NCI-H1092 (cell line): ENCODE measurements at places on chromosomes 12 and 14.
A peak's percentile ranks its signal among the peaks of the same experiment; 100 is the strongest.

DNA sequence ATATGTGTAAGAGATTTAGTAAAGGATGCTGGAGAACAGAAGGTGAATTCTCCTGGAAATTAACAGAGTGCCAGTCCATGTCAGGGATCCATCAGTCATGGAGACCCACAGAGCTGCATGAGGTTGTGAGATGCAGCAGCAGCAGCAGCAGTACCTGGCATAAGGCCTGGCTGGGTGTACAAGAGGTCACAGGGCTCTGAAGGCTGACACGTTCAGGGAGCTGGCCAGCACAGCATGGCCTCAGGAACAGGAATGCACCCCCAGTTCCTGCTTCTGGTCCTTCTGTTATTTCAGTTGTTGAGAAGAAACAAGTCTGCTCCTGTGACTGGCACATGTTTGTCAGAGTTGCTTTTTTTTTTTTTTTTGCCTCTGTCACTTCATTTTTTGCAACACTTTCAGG, 210.8 kb downstream of the CNTN1 start:
- no peak for DNase-seq

DNA sequence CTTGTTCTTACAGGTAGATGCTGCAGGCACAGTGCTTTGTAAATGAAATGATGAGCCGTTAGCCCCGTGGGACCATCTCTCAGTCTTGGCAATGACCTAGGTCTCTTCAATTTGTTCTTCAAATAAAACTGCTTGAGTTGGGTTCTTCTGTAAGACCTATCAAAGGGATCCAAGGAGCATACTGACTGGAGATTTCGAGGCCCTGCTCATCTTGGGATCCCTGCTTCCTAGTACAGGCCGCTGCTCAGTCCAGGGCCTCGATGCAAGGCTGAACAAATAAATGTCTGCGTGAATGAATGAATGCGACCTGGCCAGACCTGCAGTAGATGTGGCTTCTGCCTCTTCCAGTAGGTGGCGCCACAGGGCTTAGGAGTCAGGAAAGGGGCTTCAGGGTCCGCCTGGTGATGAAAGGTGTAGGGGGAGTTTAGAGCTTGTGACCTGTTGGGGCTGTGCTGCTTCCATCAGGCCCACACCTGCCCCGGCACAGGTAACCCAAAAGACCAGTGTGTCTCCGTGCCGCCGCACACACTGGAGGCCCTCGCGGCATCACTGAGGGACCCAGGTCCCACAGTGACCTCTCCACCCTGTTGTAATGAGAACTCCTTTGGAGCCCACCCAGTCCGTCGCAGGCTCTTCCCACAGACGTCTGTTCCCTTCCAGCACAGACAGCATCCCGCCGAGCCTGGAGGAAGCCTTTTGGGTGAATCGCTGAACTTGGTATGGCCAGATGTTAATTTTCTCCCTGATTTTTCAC, 4.4 kb downstream of the CACNA1C start:
- DNase-seq, result peak; percentile 61

DNA sequence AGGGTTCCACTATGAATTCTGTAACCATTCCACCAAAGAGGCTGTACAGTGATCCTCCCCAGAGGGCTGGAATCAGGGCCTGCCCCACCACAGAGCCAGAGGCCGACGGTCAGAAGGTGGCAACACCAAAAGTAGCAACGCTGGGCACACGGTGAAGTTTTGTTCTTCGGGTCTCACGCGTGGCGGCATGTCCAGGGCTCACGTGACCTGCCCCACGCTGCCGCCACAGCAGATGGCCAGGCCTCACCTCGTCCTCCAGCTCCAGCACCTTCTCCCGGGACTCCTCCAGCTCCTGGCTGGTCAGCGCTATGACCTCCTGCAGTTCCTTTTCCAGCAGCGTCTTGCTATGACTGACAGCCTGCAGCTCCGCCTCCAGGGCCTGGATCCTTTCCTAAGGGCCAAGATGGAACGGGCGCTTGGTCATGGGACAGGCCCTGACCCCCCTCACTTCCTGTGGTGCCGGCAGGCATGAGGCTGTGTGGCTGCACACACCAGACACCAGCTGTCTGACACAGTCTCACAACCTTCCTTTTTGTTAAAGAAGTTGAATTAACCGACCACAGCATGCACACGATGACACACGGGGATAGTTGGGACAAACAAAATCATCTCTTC, 22.4 kb upstream of the ANKLE2 start:
- DNase-seq, result no peak

- DNase-seq, result no peak
Observed at GRCh38 chr12:69097619-69098368, 141.6 kb upstream of the CPSF6 start.

DNA sequence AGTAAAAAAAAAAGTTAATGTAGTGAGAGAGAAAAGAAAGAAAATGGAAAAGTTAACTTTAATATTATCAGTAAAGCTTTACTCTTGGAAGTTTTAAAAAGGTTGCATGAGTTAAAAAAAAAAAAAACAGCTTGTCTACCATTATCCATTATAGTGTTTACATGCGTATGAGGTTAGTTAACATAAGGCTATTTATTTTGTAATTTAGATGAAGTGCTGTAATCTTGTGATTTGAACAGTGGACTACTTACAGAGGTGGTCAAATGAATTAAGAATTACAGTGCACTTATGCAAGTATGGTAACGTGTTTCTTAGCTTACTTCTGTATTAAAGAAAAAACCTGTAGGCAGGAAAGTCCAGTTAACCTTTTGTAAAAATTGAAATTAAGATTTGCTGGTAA, 30.7 kb downstream of the WASHC4 start:
- DNase-seq, result no peak

DNA sequence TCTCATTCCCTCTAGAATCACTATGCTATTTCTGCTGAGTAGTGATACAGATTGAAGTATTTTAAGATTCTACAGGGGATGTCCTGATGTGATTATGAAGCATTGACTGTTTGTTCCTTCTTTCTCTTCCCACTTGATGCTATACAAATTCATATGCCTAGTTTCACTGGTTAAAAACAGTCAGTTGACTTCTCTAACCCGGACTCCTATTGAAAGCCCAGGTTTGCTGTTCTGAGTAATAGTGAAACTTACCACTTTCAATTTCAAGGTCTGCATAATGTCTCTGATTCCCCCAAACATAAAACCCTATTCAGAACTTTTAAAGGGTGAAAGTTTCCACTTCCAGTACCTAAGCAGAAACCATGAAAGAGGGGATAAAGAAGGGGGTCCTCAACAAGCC, 117.7 kb upstream of the RPL10L start:
- DNase-seq, result no peak

DNA sequence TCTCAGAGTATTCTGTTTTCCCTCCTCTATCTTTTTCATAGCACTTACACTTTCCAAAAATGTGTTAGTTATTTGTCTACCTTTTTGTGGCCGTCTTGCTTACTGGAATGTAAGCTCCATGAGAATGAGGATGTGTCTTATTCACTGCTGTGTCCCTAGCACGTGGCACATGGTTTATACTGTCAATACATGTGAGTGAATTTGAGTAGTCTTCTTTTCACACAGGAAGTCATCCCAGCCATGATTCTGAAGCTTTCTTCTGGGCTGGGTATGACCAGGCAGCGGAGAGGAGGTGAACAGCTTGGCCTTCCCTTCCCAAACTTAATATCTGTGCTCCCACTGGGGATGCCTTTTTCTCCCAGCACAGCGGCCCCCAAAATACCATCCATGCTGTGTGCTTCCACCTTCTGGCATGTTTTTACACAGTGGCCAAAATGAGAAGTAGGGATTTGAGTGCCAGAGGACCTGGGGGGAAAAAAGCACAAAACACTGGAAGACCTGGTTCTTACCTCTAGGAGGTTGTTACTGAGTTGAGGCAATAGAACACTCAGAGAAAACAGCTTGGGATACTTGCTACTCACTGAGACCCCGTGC, 10.3 kb downstream of the PLEKHG3 start:
- DNase-seq, result no peak

DNA sequence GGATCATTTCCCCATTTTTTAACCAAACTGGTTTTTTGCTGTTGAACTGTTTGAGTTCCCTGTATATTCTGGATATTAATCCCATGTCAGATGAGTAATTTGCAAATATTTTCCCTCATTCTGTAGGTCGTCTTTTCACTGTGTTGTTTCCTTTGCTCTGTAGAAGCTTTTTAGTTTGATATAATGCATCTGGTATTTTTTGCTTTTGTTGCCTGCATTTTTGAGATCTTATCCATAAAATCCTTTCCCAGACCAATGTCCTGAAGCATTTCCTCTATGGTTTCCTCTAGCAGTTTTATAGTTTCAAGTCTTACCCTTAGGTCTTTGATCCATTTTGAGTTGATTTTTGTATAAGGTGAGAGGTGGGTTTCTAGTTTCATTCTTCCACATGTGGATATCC, 71.3 kb downstream of the LRP6 start:
- no peak for DNase-seq

GRCh38 chr14:55731881-55732498, 152.0 kb downstream of the KTN1 start:
- peak; percentile 51 for DNase-seq

DNA sequence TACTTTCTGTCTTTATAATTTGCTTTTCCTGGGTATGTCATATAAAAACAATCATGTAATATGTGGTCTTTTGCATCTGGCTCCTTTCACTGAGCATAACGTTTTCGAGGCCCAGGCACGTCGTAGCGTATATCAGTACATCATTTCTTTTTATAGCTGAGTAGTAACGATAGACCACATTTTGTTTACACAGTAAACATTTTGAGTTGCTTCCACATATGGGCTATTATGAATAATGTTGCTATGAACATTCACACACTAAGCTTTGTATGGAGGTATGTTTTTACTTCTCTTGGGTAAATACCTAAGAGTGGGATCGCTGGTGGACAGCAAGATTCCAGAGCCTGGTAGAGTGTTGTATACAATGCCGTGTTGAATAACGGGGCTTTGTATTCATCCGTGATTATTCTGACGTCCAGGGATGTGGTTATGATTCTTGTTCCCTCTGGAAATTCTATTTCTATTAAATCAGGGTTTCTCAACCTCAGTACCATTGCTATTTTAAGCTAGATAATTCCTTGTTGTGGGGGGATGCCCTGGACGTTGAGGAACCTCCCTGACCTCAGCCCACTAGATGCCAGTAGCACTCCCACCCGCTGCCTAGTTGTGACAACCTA, 38.9 kb upstream of the CIT start:
- no peak for DNase-seq

- no peak for DNase-seq
Observed at GRCh38 chr14:101888182-101888581, 76.2 kb upstream of the DYNC1H1 start.

GRCh38 chr14:87698481-87698880, 294.5 kb downstream of the GALC start:
- DNase-seq, result no peak

DNA sequence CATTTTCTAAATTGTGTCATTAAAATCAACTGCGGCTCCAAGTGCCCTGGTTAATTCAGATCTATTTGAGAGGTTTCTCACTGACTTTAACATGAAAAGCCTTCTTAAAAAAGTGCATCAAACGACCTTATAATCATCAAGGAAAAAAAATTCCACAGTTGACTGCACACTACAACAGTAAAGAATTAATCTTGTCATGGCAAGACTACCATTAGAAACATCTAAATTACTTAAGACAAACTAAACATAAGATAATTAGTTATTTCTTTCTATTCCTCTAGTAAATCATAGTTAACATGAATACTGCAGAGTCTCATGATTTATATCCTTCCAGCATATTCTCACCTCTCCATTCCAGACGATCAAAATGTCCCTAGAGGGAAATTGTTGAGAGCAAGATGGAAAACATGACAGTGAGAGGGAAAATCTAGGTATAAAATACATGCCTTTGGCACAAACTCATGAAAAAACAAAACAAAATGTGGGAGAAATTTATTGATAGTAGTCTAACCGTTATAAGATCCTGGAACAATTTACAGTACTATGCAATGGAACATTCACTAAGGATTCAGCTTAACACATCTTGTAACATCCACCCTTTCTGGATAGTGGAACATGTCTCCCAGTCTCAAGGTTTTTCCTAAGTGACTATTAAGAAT, 112.5 kb downstream of the PRKD1 start:
- no peak for DNase-seq

GRCh38 chr12:98791406-98791805, 146.3 kb downstream of the APAF1 start:
- DNase-seq, result no peak

- DNase-seq, result no peak
Observed at GRCh38 chr14:77598366-77599070, 17.9 kb downstream of the SPTLC2 start.

GRCh38 chr14:97331526-97331925, 534.3 kb downstream of the VRK1 start:
- no peak for DNase-seq

GRCh38 chr12:28331130-28331529, 140.9 kb downstream of the CCDC91 start:
- DNase-seq, result no peak

DNA sequence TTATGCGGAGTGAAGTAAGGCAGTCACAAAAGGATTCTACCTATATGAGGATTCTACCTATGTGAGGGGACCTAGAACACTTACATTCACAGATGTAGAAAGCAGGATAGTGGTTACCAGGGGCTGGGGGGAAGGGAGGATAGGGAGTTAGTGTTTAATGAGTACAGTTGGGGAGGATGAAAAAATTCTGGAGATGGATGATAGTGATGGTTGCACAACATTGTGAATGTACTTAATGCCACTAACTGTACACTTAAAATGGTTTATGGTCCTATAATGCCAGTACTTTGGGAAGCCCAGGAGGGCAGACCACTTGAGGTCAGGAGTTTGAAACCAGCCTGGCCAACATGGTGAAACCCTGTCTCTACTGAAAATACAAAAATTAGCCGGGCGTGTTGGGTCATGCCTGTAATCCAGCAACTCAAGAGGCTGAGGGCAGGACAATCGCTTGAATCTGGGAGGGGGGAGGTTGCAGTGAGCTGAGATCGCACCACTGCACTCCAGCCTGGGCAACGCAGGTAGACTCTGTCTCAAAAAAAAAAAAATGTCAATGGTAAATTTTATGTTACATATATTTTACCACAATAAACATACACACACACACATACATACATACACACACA, 25.4 kb downstream of the SVOP start:
- no peak for DNase-seq

GRCh38 chr12:98227162-98227561, 288.2 kb upstream of the TMPO start:
- DNase-seq, result no peak

- no peak for DNase-seq
Observed at GRCh38 chr12:120515496-120515895, 13.5 kb downstream of the COQ5 start.

GRCh38 chr12:109710747-109711595, 2.7 kb upstream of the FAM222A start:
- DNase-seq, result no peak
